ENCODE measurements at places on chromosomes 1 and 21.
A peak's percentile ranks its signal among the peaks of the same experiment; 100 is the strongest.

- no peak for DNase-seq
Observed at GRCh38 chr1:106584676-106585075, 471.8 kb upstream of the PRMT6 start.

DNA sequence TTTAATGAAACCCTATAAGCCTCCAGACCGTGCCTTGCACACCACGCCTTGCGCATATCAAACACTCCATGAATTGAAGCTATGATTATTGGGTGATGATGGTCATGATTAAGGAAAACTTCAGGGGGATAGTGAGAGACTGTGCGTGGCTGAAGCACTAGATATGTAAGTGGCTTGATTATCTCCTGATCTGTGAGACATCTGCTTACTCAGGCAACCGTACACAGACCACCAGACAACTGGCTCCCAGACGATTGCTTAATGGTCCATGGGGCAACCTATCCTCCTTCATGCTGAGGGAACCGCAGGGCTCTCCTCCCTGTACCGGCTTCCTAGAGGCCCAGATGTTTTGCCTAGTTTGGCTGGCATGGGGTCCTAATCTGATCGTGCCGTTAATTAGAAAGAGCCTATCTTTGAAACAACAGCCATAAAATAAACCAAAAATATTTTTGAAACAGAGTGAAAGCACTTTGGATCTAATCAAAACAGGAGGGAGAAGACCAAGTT, 51.6 kb downstream of the IRF2BP2 start:
- DNase-seq: no peak

DNA sequence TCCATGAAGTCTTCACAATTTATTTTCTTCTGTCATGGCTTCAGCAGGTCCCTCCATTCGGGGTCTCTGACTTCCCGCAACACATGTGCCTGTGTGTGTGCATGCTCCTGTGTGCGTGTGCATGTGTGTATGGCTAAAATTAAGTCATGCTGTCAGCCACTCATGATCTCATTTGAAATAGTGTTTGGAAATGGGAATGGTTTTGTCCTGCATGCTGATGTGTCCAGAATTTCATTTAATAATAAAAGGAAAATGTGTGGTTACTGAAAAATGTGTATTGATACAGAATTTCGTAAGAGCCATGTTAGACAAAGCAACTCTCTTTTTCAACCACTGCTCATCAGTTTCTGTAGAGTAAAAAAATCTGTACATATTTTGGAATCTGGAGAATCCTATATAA, 123.8 kb upstream of the PRDX6 start:
- DNase-seq: no peak

DNA sequence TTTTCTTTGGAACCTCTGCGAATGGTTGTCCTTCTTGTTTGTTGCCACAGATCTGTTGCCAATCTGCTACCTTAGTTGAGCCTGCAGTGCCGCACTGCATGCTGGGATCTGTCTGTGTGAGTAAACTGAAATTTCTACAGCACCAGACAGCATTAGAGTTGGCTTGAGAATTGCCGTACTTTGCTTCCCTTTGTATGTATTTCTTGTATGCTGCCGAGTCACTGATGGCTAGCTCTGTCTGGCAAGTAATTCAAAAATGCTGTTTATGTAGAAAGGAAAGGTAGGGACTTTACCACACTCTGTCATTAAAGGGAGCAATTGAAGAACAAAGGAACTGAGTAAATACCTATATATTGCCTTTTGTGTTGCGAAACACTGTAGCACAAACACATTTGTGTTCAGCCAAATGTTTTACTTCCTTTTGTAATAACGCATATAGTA, 857.4 kb downstream of the USP25 start:
- DNase-seq: no peak

- peak; percentile 46 for DNase-seq
Observed at GRCh38 chr1:78229344-78229743, 183.6 kb downstream of the GIPC2 start.

- DNase-seq: no peak
Observed at GRCh38 chr1:182716740-182717720, 32.6 kb upstream of the RGS8 start.

DNA sequence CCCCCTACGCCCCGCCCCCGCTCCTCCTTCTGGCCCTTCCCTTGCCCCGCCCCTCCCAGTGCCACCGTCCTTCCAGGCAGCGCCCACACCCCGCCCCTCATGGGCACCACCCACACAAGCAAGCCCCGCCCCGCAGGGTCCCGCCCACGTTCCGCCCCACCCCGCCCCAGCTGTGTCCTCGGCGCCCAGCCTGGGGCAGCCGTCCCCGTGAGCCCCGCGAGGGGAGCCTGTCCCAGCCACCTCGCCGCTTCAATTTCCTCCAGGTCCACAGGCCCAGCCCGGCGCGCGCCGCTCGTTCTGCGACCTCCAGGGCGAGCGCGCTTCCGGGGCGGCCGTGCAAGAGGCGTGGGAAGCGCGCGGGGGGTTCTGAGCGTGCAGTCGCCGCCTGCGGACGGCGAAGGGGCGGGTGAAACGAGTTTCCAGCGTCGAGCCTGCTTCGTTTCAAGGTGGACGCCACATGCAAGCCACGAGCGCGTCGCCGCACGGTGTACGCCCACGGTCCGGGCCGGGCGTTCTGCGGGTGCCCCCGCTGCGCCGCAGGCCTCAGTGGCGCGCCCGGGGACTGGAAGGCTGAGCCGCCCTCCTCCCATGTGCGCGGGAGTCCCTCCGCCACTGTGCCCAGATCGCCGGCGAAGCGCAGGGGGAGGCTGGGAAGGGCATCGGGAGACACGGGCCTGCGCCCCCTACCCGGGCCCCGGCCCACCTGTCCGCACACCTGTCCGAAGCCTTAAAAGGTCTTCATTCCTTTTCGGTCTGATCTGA, 10.8 kb upstream of the FAAP20 start:
- peak; percentile 90 for DNase-seq

DNA sequence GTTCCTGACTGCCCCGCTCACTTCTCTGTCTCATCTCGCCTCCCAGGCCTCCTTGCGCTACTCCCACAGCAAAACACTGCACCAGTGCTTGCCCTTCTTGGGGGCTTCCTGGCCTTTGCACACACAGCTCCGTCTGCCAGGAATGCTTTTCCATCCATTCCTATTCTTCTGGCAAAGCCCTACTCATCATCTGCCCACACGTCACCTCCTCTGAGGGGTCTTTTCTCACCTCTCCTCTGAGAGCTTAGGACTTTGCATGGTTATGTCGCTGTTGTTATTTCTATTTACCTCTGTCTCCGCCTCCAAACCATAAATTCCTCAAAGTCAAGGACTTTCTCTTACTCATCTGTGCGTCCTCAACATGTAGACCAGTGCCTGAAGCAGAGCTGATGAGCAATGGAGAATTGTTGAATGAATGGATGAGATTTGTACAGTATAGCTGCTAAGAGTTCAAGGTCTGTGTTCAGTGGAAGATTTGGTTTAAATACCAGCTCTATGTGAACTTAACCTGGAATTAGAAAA, 26.4 kb upstream of the BTG2 start:
- no peak for DNase-seq

- DNase-seq: peak; percentile 68
Observed at GRCh38 chr1:202968895-202969295, 1.8 kb upstream of the CYB5R1 start.

All from fibroblast of skin of back (primary cell).